ENCODE measurements at places on chromosomes 3 and 15. TPM values are rescaled to one million over a fixed set of nuclear protein-coding genes. Genes with fewer than 3 reads are reported as not detected.

SLC41A3 gene
- total RNA-seq = 51.5 TPM

CCDC13 gene
- total RNA-seq = 1.1 TPM

IL1RAP gene
- total RNA-seq = 11.0 TPM

AMT gene
- total RNA-seq = 0.71 TPM

TRIM69 gene
- total RNA-seq = 14.4 TPM

Measured in smooth muscle cell of bladder (primary cell).